ENCODE measurements at places on chromosomes 2 and 18. TPM values are rescaled to one million over a fixed set of nuclear protein-coding genes. Genes with fewer than 3 reads are reported as not detected.
A peak's percentile ranks its signal among the peaks of the same experiment; 100 is the strongest.

- H3K4me3 ChIP-seq = no peak overlapping the region
- no peak overlapping the region for H3K27ac ChIP-seq
- H3K4me1 ChIP-seq = no peaks in the 10 kb centered on the region
- H3K36me3 ChIP-seq = no peaks in the 10 kb centered on the region
- no peaks in the 10 kb centered on the region for H3K27me3 ChIP-seq
These were observed 350.3 kb upstream of the FAM98A start for GRCh38 chr2:33949371-33949770.

DNA sequence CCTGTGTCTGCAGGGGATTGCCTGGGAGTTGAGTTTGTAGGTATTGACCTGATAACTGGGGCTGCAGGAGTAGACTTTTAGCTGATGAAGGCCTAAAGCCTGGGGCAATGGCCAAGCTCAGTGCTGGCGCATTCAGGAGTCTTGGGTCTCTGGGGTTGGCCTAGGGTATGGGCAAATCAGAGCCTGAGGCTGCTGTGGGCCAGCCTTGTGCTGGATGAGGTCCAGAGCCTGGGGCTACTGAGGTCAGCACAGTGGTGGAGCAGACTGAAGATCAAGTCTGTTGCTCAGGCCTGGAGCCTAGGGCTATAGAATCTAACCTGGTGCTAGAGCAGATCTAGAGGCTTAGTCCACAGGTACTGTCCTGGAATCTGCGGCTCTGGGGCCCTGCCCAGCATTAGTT, 262.4 kb downstream of the ZNF804A start:
- no peaks in the 10 kb centered on the region for H3K27me3 ChIP-seq
- no peaks in the 10 kb centered on the region for H3K36me3 ChIP-seq
- H3K4me1 ChIP-seq = 0 out of 2 replicates have a peak, but pooled peaks cover 1% of the 10 kb centered on the region
- DNase-seq = no peak
- H3K4me3 ChIP-seq = no peak overlapping the region

DNA sequence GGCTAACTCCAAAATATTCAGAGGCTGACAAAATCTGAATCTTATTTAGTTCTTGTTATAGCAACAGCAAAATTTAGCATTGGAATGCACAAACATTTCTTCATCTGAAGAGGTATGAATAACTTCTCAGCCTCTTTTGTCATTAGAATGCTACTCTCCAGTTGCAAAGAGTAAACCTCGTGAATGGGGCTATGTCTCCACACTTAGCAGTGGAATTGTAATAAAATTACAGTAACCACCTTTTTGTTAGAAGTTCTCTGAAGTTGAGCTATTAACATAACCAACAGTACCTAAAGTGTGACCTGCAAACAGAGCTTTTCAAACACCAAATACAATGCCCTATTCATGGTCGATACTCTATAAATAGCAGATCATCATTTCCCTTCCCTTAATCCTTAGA, 50.2 kb upstream of the GALNT3 start:
- H3K36me3 ChIP-seq = no peaks in the 10 kb centered on the region
- no peaks in the 10 kb centered on the region for H3K27me3 ChIP-seq
- no peak overlapping the region for H3K4me3 ChIP-seq
- H3K4me1 ChIP-seq = peaks cover 2% of the 10 kb centered on the region
- DNase-seq = no peak
- H3K27ac ChIP-seq = no peak overlapping the region

The SULT1C2 gene
- polyA plus RNA-seq = 0.09 TPM

The KYNU gene
- polyA plus RNA-seq = 0.75 TPM

- no peak overlapping the region for H3K4me3 ChIP-seq
- H3K4me1 ChIP-seq = peaks cover 2% of the 10 kb centered on the region
These were observed 9.3 kb downstream of the YPEL5 start for GRCh38 chr2:30155889-30156658.

DNA sequence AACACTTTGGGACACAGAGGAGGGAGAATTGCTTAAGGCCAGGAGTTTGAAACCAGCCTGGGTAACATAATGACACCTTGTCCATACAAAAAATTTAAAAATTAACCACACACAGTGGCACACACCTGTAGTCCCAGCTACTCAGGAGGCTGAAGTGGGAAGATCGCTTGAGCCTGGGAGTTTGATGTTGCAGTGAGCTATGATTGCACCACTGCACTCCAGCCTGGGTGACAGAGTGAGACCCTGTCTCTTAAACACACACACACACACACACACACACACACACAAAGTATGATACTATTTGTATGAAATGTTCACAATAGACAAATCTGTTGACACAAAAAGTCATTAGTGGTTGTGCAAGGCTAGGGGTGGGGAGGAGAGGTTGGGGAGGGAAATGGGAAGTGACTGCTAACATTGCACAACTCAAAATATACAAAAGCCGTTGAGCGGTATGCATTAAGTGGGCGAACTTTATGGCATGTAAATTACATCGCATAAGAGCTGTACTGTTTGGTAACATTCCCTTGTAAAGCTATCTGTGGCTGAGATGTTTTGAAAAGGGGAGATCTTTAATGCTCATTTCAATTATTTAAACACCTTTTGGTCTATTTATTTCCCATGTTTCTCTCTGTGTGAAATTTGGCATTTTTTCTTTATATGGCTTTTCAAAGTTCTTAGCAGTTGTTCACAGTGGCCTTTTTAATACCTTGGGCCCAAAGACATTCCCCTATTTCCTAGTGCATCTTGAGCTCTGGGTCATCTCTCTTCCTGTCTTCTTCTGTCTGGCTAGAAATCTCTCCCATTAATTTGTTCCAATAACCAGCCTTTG, 58.9 kb upstream of the ZNF516 start:
- DNase-seq = peak; percentile 90
- no peaks in the 10 kb centered on the region for H3K36me3 ChIP-seq
- no peak overlapping the region for H3K4me3 ChIP-seq
- H3K27ac ChIP-seq = peak overlapping the region; percentile 80

Measured in IMR-90 (cell line).